ENCODE measurements at places on chromosomes 1 and 21. TPM values are rescaled to one million over a fixed set of nuclear protein-coding genes. Genes with fewer than 3 reads are reported as not detected.

Gene SPATA21
- total RNA-seq, result not detected

DNA sequence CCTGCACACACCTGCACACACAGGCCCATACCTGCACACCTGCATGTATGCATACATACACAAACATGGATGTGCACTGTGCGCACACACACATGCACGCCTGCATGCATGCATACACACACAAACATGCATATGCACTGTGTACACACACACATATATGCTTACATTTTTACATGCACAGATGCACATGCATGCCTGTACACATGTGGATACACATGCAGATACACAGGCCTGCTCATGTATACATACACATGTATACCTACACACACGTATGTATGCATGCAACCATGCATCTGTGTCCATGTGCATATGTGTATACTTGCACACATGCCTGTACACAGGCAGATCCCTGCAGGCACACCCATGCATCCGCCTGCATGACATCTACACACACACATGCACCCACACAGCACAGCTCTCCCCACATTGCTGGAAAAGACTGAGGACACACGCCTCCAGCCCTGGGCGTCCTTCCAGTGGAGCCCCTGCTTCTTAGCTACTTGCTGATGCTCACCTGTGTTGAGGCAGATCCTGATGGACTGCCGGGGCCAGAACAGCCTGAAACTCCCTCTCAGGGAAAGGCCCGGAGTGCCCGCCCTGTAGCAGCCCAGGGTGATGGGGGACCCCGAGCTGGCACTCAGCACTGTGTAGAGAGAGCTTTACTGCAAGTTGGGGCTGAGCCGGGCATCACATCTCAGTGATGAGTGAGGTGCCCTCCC, 28.6 kb downstream of the KRTAP10-1 start:
- no peak for DNase-seq

Gene DENND2C
- 1.1 TPM for total RNA-seq

Gene PRR9
- not detected for total RNA-seq

Gene PLEKHN1
- total RNA-seq, result 9.8 TPM

- no peak for DNase-seq
Observed at GRCh38 chr1:181129771-181130606, 41.5 kb downstream of the IER5 start.
